Fibroblast of skin of scalp (primary cell): ENCODE measurements at places on chromosomes 13 and 19.
A peak's percentile ranks its signal among the peaks of the same experiment; 100 is the strongest.

GRCh38 chr13:109817591-109818535 is 31.5 kb upstream of the IRS2 start:
- peak; percentile 56 for DNase-seq

DNA sequence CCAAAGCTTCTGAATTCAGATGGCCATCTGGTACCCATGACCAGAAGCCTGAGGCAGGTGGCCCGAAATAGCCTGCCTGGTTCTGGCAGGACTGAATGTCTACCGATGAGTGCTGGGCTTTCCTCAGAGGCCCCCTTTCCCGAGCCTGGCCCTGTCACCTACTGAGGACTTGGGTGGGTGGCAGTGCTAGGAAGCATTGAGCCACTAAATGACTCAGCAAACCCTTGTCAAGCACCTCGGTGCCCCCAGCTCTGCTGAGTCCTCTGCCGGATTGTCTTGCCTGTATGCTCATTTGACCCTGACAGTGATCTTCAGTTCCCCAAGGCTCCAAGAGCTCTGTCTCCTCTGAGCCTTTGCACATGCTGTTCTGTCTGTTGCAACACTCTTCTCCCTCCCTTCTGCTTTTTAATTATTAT is 17.9 kb downstream of the PPP1R37 start:
- DNase-seq: no peak

- no peak for DNase-seq
These were observed 39.4 kb downstream of the VSTM2B start for GRCh38 chr19:29565171-29565570.

GRCh38 chr13:52695856-52696255 is 43.2 kb downstream of the SUGT1 start:
- peak; percentile 9 for DNase-seq

- peak; percentile 98 for DNase-seq
These were observed 66.7 kb downstream of the FAM216B start for GRCh38 chr13:42847891-42848663.
